ENCODE measurements at places on chromosomes 1 and 21.

- no peak for DNase-seq
These were observed 39.0 kb upstream of the ARHGEF16 start for GRCh38 chr1:3415260-3416090.

DNA sequence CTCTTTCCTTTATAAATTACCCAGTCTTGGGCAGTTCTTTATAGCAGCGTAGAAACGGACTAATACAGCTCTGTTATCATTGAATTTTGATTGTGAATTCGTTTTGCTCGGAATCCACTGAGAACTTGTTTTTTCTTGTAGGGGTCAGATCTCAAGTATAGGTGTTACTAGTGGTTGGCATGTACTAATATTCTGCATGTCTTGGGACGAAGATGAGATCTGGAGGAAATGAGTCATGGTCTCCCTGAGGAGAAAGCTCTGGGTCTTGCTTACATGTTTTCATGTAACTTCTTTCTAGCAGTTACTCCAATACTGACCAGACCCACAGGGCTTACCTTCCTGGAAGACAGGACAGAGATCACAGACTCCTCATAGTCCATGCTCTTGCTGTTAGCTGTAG, 30.3 kb downstream of the ZSCAN20 start:
- DNase-seq = no peak

DNA sequence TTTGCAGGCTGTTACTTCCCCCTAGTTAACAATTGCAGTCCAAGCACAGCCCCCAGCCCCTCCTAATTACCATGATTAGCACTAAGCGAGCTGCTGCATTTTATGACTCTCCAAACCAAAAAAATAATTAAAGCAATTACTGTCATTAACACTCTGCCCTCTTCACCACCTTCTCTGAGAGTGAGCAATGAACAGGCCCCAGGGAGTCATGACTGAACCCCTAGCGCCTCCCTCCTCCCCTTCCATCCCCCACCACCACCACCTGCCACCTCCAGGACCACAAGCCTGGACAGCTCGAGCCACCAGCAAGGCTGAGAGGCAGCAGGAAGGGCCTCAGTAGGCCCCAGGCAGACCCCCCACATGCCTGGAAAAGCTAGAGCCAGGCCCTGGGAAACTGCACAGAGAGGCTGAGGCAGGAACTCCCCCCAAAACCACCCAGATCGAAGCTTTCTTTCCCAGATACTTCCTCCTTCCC, 35.5 kb upstream of the ZC3H12A start:
- DNase-seq = no peak

DNA sequence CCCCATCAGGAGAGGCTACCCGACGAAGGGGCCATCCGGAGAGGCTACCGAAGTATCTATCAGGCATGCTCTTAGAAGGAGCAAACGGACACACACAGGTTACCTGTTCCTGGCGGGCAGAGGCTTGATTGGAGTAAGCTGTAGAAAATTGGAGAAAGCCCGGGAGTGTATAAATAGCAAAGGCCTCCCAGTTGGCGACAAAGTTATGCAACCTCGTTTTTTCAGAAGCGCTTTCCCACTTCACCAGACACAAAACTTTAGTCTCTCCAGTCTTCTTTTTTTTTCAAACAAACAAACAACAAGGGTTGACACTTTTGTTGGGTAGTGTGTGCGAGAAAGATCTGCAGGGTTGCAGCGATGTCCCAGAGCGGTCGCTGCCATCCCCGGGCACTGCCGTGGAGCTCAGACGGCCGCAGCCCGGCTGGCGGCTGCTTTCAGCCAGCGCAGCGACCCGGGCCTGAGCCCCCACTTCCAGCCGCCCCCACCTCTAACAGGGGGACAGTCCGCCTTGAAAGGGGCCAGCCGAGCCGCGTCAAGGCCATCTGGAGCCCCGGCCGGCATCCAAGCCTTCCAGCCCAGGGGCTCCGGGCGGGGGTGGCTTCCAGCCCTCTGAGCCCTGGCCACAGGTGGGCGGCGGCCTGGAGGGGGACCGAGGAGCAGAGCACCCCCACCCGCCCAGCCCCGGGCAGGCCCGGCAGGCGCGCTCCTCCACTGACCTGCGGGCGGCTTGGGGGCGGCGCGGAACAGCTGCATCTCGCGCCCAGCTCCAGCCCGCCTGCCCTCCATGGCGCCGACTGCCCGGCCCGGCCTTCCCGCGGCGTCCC, 616 bp downstream of the MCOLN3 start:
- no peak for DNase-seq

DNA sequence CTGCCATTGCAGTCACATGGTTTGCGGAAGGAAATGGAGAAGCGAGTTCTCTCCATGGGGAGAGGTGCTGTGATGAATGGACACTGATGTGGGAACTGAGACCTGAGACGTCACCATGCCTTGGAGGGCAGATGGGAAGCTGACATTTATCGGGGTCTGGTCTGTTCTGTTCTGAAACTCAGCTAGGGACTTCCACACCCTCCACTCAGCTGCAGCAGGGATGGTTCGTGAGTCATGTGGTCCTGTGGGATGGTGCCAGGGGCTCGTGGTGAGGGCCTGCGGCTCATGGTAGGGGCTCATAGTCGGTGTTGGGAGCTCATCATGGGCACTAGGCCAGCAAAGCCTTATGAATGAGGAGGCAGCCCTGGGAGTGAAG, 6.1 kb downstream of the GPR137B start:
- no peak for DNase-seq
